ENCODE measurements at places on chromosomes 16 and 17. TPM values are rescaled to one million over a fixed set of nuclear protein-coding genes. Genes with fewer than 3 reads are reported as not detected.

The TNFRSF17 gene
- not detected for total RNA-seq

The GOSR2 gene
- 29.5 TPM for total RNA-seq

The RPH3AL gene
- 27.6 TPM for total RNA-seq

The TBC1D28 gene
- not detected for total RNA-seq

The SLFN13 gene
- total RNA-seq: 3.3 TPM

The GSDMA gene
- not detected for total RNA-seq

The ELMO3 gene
- 0.70 TPM for total RNA-seq
